ENCODE measurements at places on chromosomes 16 and 17. TPM values are rescaled to one million over a fixed set of nuclear protein-coding genes. Genes with fewer than 3 reads are reported as not detected.

The SLFN11 gene
- total RNA-seq, result 57.1 TPM

GRCh38 chr17:64499805-64500486 lies 3.1 kb upstream of the POLG2 start:
- no peak overlapping the region for H3K4me3 ChIP-seq
- no peak overlapping the region for H3K27ac ChIP-seq
- no peak for DNase-seq
- H3K27me3 ChIP-seq, result no peaks in the 10 kb centered on the region
- peaks cover 15% of the 10 kb centered on the region for H3K4me1 ChIP-seq

The SEBOX gene
- not detected for total RNA-seq

The SMIM36 gene
- total RNA-seq, result not detected

The MT2A gene
- 428 TPM for total RNA-seq

- no peaks in the 10 kb centered on the region for H3K27me3 ChIP-seq
- no peak overlapping the region for H3K4me3 ChIP-seq
- no peaks in the 10 kb centered on the region for H3K36me3 ChIP-seq
- no peaks in the 10 kb centered on the region for H3K4me1 ChIP-seq
These were observed 35.7 kb downstream of the CACNA1H start for GRCh38 chr16:1188432-1189189.

The PTX4 gene
- not detected for total RNA-seq

GRCh38 chr16:4383591-4384444 lies 12.2 kb downstream of the VASN start:
- H3K4me3 ChIP-seq, result no peak overlapping the region
- peaks cover 19% of the 10 kb centered on the region for H3K4me1 ChIP-seq
- DNase-seq, result no peak
- H3K27me3 ChIP-seq, result no peaks in the 10 kb centered on the region

DNA sequence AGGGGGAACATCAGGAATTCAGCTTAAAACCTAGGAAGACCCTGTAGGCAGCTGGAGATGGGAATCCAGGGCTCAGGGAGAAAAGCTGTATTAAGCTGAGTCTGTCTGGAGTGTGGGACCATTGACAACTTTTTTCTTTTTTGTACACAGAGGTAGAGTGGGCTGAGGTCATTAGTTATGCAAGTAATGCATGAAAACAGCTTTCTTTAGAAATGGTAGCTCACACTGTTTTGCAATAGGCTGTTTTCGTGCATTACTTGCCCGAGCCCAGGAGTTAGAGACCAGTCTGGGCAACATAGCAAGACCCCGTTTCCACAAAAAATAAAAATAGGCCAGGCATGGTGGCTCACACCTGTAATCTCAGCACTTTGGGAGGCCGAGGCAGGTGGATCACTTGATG lies 46.5 kb downstream of the KATNIP start:
- no peak overlapping the region for H3K4me3 ChIP-seq
- no peaks in the 10 kb centered on the region for H3K27me3 ChIP-seq
- DNase-seq, result no peak
- H3K36me3 ChIP-seq, result no peaks in the 10 kb centered on the region

The CCL4L2 gene
- not detected for total RNA-seq

The ACSM5 gene
- total RNA-seq, result 8.8 TPM

- DNase-seq, result no peak
- H3K27ac ChIP-seq, result peak overlapping the region; percentile 81
- H3K4me3 ChIP-seq, result no peak overlapping the region
- peaks cover 38% of the 10 kb centered on the region for H3K4me1 ChIP-seq
- H3K27me3 ChIP-seq, result no peaks in the 10 kb centered on the region
These were observed 8.0 kb downstream of the ST3GAL2 start for GRCh38 chr16:70430667-70431536.

GRCh38 chr16:11729787-11730186 lies 12.9 kb downstream of the TXNDC11 start:
- H3K27ac ChIP-seq, result no peak overlapping the region
- H3K27me3 ChIP-seq, result no peaks in the 10 kb centered on the region
- no peaks in the 10 kb centered on the region for H3K4me1 ChIP-seq
- H3K4me3 ChIP-seq, result no peak overlapping the region
- DNase-seq, result no peak

The RNU2-1 gene
- not detected for total RNA-seq

DNA sequence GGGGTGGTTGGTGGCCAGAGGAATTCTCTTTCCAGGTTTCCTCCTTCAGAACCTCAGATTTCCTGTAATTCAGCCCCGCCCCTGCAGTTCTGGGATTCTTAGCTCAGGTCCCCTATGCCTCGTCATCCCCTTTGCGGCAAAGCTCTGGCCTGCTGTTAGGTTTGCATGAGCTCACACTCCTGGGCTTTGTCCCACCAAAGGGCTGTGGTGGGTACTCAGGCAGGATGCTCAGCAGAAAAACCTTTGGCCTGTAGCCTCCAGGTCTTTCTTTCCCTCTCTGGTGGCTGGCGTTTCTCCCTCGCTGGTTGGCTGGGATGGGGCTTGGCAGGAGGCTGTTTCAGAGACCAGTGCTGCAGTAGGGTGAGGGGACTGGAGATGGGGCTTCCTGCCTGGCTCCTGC lies 9.6 kb upstream of the PLEKHG4 start:
- H3K4me1 ChIP-seq, result no peaks in the 10 kb centered on the region
- no peaks in the 10 kb centered on the region for H3K36me3 ChIP-seq
- DNase-seq, result no peak
- H3K4me3 ChIP-seq, result no peak overlapping the region
- no peaks in the 10 kb centered on the region for H3K27me3 ChIP-seq

DNA sequence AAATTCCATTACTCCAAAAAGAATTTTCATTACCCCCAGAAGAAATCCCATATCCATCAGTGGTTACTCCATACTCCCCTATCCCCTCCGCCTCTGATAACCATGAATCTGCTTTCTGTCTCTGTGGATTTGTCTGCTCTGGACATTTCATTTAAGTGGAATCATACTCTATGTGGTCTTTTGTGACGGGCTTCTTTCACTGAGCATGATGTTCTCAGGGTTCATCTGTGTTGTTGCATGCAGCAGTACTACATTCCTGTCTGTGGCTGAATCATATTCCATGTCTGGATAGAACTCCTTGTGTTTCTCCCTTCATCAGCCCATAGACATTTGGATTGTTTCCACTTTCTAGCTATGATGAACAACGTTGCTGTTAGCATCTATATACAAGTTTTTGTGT lies 59.5 kb upstream of the IRX3 start:
- no peaks in the 10 kb centered on the region for H3K4me1 ChIP-seq
- no peaks in the 10 kb centered on the region for H3K36me3 ChIP-seq
- H3K27ac ChIP-seq, result no peak overlapping the region
- H3K27me3 ChIP-seq, result no peaks in the 10 kb centered on the region

The EXOC7 gene
- 91.4 TPM for total RNA-seq

DNA sequence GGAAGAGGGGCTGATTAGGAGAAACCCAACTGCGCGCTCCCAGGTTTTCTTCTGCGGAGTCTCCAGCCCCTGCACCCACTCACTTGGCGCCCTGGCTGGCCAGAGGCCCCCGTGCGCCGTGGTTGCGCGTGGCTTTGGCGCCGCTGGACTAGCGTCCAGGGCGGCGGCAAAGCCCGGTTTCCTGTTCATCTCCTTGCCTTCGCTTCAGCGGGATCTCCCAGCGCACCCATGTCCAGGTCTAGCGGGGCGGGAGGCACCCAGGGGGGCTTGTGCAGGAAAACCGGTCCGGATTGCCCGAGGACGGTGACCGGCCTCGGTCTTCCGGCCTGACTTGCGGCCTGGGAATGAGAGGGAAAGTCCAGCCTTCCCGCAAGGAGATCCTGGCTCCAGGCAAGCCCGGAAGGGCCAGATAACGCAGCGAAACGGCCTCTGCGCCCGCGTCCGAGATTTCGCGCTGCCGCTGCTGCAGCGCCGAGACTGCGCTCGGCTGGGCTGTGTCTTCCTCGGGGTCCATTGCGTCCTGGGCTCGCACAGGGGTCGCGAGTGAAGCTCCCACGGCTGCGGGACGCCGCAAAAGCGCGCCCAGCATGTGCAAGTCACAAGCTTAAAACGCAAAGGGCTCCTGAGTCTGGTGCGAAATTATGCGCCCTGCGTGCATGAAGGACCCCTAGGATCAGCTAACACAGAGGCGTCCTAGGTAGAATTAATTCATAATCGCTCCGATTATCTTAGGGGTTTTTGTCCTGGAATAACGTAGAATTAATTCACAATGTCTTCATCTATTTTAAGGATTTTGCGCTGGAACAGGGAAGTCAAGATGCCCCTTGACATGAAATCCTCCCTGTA lies 5.7 kb downstream of the FOXF1 start:
- H3K4me3 ChIP-seq, result no peak overlapping the region
- peaks cover 15% of the 10 kb centered on the region for H3K27me3 ChIP-seq
- no peak overlapping the region for H3K27ac ChIP-seq
- no peak for DNase-seq

The SLC12A3 gene
- total RNA-seq, result not detected

DNA sequence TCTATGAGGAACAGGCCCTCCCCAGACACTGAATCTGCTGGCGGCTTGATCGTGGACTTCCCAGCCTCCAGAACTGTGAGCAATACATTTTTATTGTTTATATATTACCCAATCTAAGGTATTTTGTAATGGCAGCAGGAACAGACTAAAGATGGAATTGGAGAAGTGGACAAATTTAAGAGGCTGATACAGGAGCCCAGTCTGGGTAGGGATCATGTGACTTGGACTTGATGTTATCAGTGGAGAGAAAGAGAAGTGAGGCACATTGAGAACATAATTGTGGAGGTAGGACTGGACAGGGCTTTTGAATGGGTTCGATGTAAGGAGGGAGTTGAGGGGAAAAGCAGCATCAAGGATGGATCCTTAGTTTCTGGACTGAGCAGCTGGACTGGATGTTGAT lies 93.8 kb downstream of the USP31 start:
- H3K27ac ChIP-seq, result no peak overlapping the region
- H3K4me1 ChIP-seq, result no peaks in the 10 kb centered on the region
- no peaks in the 10 kb centered on the region for H3K36me3 ChIP-seq
- no peak for DNase-seq
- peaks cover 21% of the 10 kb centered on the region for H3K27me3 ChIP-seq

- peak overlapping the region; percentile 87 for H3K27ac ChIP-seq
- no peak for DNase-seq
- no peaks in the 10 kb centered on the region for H3K36me3 ChIP-seq
- H3K4me1 ChIP-seq, result peaks cover 12% of the 10 kb centered on the region
These were observed 45.0 kb downstream of the TEX2 start for GRCh38 chr17:64218066-64218465.

DNA sequence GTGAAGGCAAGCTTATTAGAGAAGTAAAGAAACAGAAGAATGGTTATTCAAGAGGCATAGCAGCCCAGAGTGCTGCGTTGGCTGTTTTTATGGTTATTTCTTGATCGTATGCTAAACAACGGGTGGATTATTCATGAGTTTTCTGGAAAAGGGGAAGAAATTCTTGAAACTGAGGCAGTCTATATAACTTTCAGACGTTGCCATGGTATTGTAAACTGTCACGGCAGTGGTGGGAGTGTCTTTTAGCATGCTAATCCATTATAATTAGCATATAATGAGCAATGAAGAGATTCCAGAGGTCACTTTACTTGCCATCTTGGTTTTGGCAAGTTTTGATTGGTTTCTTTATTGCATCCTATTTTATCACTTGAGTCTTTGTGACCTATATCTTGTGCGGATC lies 17.4 kb upstream of the MILR1 start:
- no peaks in the 10 kb centered on the region for H3K36me3 ChIP-seq
- H3K27ac ChIP-seq, result no peak overlapping the region
- no peaks in the 10 kb centered on the region for H3K4me1 ChIP-seq
- H3K4me3 ChIP-seq, result no peak overlapping the region
- no peak for DNase-seq

The GRAPL gene
- total RNA-seq, result 0.73 TPM

The IRF8 gene
- total RNA-seq, result 20.2 TPM

GRCh38 chr17:35486920-35487732 lies 38.6 kb upstream of the SLFN13 start:
- H3K4me3 ChIP-seq, result peak overlapping the region; percentile 49
- peak overlapping the region; percentile 74 for H3K27ac ChIP-seq
- peak; percentile 36 for DNase-seq
- H3K4me1 ChIP-seq, result no peaks in the 10 kb centered on the region
- H3K36me3 ChIP-seq, result no peaks in the 10 kb centered on the region

GRCh38 chr16:64339052-64339770 lies 782.7 kb downstream of the CDH11 start:
- H3K4me3 ChIP-seq, result no peak overlapping the region
- no peak for DNase-seq
- H3K27ac ChIP-seq, result no peak overlapping the region
- H3K36me3 ChIP-seq, result no peaks in the 10 kb centered on the region
- H3K27me3 ChIP-seq, result no peaks in the 10 kb centered on the region
